KBM-7 (cell line): ENCODE measurements at places on chromosomes 1 and 21.
A peak's percentile ranks its signal among the peaks of the same experiment; 100 is the strongest.

GRCh38 chr1:28973596-28974421 lies 59.4 kb downstream of the EPB41 start:
- no peak for DNase-seq

DNA sequence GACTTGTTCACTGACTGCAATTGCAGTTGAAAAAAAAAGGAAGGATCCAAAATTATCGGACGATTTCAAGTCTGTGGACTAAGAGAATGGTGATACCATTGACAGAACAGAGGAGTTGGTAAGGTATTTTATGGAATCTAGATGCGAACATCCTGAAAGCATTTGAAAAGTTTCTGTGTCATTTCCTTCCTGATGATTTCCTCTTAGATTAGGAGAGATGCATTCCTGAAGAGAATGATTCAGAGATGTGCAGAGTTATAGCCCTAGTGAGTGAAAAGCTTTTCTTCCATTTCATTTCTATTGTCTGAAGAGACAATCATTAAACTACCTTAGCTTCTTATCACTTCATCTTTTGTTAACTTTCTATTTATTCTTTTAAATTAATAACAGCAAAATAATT lies 200.0 kb downstream of the KCNK2 start:
- DNase-seq = no peak

DNA sequence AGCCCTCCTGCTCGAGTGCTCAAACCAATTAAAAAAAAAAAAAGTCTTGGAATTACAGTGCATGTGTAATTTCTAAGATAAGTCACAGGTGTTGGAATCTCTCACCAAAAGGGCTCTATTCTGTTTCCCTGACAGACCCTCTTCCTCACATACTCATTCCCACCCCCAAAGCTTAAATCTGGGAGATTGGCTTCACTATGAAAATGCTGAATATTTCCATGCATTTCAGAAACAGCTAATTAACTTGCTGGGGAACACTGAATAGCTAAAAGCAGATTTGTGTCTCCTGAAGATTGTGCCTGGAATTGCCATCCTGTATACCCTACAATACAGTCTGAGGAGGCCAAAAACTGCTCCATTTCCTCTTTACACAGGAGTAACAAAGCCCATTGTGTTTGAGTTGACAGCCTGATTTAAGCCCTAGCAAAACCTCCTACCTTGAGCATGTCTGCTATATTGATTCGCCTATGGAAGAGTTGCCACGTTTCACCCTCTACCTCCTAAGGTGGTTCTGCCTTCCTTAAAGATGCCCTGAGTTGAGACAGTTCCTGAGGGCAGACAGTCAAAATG lies 1.4 kb upstream of the PIK3R3 start:
- no peak for DNase-seq

DNA sequence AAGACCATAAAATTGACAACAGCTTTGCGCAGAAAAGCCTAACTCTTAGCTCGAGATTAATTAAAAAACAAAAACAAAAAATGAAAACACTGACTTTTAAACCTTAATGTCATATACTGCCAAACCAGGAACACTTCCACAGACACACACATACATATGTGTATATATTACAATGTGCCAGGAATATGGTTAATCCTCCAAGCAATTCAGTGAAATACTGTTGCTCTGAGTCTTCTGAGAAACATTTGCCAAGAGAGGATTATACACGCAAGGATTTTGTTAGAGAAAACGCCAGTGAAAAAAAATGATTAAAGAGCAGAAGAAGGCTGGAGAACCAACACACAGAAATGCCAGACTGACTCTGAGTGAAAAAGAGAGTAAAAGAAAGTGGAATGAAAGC lies 116.7 kb upstream of the CHRM3 start:
- DNase-seq = no peak

GRCh38 chr1:77954521-77954920 lies 24.4 kb downstream of the FUBP1 start:
- DNase-seq = no peak

DNA sequence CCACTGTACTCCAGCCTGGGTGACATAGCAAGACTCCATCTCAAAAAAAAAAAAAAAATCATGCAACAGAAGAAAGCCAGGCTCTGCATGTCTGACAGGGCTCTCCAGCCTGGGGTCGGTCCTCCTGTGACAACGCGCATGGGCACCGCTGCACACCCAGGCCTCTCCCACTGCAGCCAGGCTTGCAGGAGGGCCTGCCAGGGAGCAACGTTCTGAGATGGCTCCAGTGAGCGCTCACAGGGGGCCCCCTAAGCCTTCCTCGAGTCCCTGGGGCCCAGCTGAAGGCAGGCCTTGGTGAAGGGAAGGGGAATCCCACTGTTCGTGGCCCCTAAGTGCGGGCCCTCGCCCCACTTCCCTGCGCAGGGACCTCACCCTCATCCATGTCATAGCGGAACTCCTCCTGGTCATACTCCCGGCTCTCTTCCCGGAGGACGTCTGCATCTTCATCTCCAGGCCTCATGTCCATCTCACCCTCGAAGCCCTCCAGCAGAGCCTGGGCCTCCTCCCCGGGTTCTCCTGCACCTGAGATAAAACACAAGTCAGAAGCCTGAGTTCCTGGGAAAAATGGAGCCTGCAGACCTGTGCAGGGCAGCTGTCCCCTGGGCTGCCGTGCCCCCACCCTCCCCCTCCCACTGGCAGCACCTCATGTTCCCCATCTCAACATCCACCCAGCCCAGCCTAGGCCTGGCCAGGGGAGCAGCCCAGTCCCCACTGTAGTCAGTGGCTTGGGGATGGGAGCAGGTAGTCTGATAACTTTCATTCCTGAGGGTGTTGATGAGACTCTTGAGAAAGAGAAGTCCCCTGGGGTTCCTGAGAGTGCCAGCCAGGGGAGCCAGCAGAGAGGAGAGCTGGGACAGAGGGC lies 20.3 kb downstream of the RSPH1 start:
- no peak for DNase-seq

- no peak for DNase-seq
Observed at GRCh38 chr1:148373192-148373925, 109.7 kb downstream of the PPIAL4G start.

DNA sequence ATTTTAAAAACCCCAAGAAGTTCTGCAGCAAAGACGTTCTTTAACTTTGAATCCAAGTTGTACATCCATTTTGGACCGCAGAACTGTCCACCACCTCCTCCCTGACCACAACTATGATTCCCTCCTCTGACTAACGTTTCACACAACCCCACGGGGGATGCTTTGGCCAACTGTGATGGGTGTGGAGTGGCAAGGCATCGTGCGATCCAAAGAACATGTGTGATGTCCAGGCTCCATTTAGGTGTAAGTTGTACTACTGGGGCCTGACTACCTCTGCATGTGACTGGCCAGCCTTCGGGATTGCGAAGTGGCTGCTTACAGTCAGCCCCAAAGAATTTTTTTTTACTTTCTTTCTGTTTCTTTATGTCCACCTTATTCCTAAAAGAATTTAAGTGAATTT lies 6.7 kb downstream of the KCNJ15 start:
- no peak for DNase-seq

- DNase-seq = no peak
Observed at GRCh38 chr1:51941528-51941927, 49.0 kb downstream of the RAB3B start.

GRCh38 chr1:16164213-16165072 lies 8.6 kb upstream of the EPHA2 start:
- no peak for DNase-seq

- peak; percentile 77 for DNase-seq
Observed at GRCh38 chr1:229249854-229250644, 20.9 kb upstream of the RAB4A start.

DNA sequence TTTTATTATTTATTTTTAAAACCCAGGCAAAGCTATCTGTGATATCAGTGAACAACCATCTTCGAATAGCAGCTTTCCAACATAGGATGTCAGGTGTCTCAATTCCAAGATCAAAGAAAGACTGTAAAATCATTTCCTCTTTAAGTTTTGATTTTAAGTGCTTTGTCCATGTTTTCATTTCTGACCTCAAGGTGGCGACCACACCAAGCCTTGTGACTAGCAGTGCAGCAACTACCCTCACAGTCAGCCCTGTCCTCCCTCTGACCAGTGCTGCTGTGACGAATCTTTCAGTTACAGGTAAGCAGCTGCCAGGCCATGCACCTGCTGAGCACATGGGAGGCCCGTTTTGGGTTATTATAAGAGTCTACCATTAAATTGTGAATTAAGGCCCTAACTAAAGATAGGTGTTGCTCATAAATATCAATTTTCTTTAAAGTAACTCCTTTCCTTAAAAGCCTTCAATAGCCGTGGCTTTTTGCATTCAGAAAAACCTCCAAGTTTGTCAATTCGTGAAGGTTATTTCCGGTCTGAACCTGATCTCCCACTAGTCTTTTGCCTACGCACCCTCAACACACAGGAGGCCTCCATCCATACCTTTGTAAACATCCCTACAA lies 117.0 kb downstream of the CD247 start:
- peak; percentile 58 for DNase-seq

GRCh38 chr1:109307274-109308021 lies 637 bp upstream of the MYBPHL start:
- DNase-seq = peak; percentile 77

- no peak for DNase-seq
Observed at GRCh38 chr1:15578921-15579682, 5.7 kb downstream of the AGMAT start.

DNA sequence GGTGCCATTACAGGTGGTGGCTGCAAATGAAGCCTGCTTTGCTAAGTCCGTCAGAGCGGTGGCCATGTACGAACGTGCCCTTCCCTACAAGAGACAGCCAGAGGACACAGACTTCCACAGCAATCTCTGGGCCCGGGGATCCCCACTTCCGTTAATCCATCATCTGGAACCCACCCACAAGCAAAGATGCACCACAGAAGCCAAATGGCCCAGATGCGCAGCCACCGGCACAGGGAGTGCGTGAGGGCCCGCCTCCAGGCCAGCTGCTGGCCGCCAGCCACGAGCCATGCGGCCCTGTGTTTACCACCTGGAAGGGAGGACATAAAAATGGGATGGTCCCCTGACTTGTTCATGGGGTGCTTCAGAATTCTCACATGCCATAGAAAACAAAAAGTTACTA lies 22.1 kb downstream of the MRAP start:
- DNase-seq = no peak

DNA sequence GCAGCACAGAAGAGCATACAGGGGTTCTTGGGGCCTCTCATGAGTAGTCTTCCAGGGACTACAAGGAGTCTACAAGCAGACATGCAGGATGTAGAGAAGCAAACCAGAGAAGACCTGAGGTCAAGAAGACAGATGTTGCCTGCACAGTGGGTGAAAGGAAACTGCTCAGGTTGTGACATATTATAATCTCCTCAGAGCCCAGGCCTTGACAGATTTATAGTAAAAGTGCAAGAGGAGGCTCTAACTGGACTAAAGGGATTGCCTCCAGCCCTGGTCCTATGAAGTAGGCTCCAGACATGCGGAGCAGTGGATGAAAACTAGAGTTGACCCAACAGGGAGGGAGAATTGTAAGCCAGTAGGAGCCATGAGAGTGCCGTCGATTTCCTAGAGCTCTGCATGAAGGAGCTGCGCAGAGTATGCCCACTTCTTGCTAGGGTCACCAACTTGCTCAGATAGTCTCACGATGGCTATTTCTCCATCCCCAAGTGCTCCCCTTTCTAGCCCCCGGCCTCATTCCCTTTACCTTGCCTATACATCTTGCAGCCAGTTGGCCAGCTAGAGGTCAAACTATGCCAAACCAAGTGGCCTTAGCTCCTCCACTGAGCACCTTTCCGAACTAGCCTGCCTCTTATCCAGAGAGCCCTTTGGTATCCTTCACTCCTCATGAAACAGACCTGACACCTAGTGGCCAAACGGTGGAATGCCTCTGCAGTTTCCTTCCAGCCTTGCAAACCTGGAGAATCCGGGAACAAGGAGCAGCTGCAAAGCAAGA lies 36.2 kb upstream of the IPO9 start:
- DNase-seq = peak; percentile 84

DNA sequence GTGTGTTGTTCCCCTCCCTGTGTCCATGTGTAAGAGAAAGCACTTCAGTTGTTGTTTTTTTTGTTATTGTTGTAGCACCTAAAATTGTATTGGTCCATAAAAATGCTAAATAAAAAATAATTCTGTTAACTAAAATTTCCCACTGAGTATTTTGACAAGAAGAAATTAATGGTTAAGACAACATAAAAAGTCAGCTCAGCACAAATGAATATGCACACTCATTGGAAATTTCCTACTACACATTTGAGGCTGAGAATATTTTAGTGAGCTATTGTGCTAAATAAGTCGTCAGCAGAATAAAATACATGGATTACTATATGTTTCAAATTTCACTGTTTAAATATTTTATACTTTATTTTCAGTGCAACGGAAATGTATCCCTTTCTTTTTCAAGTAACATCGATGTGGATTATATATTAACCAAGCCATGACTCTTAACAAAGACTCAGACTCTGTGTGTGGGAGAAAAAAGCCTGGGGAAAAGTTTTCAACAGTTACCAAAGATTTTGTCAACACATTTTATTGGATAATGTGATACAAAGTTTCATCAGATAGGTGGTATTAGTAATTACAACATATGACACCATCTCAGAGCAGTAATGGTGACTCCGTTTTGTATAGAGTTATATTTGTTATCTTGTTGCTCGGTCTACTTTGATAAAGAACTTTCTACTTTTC lies 63.4 kb downstream of the LYPLAL1 start:
- no peak for DNase-seq

GRCh38 chr1:227357171-227357926 lies 39.1 kb upstream of the CDC42BPA start:
- no peak for DNase-seq

GRCh38 chr1:194535369-194535768 lies 1349.0 kb upstream of the B3GALT2 start:
- DNase-seq = peak; percentile 97

DNA sequence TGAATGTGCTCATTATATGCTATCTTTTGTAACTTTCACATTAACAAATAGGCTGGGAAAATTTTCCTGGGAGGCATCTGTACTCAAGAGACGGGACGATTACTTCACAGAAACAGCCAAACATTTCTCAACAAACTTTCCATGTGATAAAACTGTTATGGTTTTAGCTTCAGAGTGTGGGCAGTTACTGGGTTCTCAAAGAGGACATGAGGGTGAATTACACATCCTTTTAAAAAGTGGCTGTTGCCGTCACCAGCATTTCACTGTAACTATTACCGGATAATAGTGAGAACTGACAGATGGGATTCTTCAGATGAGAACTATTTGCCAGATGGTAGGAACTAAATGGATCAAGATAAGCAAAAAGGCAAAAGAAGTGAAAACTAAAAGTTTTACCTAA lies 109.1 kb downstream of the APP start:
- DNase-seq = no peak

GRCh38 chr1:234533975-234534876 lies 55.2 kb upstream of the TARBP1 start:
- no peak for DNase-seq

- no peak for DNase-seq
Observed at GRCh38 chr1:41568204-41568603, 83.7 kb upstream of the EDN2 start.
